ENCODE measurements at places on chromosomes 11 and 22.

DNA sequence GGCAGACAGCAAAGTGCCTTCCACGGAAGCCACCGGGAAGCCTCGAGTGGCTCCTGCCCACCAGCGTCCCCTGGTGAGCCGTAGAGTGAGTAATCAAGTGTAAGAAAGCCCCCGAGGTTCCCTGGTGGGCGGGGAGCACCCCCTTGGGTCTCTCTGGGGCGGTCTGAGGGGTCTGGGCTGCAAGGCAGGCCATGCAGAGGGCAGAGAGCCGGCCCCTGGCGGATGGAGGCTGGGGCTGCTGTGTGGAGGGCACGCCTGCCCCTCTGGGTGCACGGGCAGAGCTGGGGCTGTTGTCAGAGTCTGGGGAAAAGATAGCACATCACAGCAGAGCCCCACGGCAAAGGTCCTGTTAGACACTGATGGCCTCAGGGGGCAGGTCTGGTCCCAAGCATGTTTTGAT, 25.7 kb upstream of the MYRF start:
- DNase-seq: no peak

DNA sequence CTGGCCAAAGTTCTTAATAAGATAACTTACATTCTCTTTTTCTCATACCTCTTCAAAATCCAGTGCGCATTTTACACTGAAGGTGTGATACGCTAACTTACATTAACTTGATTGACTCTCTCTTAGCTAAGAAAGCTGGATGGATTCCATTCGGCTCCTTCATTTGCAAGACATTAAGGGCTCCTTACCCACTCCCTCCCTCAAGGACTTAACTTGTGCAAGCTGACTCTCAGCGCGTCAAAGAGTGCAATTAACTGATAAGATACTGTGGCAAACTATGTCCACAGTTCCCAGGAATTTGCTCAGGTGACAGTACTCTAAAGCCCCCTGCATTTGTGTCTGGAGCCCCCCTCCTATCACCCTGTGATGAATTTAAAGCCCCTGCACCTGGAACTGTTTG, 6.4 kb upstream of the RFPL1 start:
- DNase-seq: no peak

DNA sequence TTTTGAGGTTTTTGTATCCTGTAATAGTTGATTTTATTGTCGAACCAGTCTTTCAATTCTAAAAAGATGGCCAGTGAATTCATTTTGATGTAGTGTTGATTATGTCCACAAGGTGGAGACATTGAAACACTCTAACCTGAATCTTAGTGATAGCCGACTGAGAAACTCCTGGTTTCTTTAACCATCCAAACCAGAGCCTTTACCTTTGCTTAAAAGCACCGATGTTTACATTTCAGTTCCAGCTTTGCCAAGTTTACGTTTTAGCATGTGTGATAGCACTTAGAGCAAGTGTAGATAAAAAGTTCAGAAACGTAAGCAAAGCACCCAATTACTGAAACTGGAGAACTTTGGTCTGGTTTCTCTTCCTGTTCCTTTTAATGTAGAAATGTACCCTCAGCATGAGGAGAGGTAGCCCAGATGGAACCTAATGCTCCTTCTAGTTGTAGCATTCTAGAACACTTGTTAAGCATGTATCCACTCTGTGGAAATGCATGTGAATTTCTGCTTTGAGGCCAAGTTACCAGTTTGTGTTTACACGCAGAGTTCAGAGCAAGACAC, 208.6 kb downstream of the DBX1 start:
- DNase-seq: peak; percentile 32

GRCh38 chr11:104968856-104969776, 742 bp upstream of the CASP4 start:
- peak; percentile 3 for DNase-seq

GRCh38 chr22:40635940-40636379, 559 bp downstream of the MRTFA start:
- DNase-seq: no peak

- no peak for DNase-seq
Observed at GRCh38 chr11:11940551-11940950, 67.9 kb downstream of the DKK3 start.

DNA sequence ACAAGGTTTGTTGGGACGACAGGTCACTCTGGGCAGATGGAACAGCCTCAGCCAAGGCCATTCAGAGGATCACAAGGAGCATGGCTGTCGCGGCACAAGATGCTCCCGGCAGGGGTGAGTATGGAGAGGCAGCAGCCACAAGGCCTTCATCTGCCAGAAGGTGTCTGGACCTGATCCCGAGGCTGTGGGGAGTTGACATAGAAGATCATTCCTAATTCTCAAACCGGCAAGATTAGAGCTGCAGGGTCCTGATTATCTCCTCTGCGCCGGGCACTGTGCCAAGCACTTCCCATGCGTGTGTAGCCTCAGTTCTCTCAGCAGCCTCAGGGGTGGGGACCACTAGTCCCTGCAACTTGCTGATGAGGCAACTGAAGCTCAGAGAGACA, 32.3 kb upstream of the RFPL3 start:
- no peak for DNase-seq

DNA sequence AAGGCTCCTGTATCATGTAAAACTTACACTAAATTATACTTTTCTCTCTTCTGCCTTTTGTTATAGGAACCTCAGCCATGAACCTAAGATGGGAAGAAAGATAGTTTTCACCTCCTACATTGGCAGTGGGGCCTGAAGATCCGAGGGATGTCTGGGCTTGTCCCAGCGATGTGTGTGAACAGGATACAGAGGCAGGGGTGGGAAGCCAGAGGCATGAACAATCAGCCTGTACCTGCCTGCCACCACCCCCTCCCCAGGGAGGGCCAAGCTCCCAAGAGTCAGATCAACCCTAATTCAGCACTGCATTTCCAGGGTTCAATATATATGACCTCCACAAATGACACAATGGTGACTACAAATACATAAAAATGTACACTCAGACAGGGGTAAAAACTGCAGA, 9.4 kb downstream of the KIAA0930 start:
- DNase-seq: no peak

GRCh38 chr11:46410021-46410420, 18.4 kb upstream of the CHRM4 start:
- no peak for DNase-seq

- no peak for DNase-seq
Observed at GRCh38 chr11:93757924-93758865, 16.7 kb downstream of the C11orf54 start.

DNA sequence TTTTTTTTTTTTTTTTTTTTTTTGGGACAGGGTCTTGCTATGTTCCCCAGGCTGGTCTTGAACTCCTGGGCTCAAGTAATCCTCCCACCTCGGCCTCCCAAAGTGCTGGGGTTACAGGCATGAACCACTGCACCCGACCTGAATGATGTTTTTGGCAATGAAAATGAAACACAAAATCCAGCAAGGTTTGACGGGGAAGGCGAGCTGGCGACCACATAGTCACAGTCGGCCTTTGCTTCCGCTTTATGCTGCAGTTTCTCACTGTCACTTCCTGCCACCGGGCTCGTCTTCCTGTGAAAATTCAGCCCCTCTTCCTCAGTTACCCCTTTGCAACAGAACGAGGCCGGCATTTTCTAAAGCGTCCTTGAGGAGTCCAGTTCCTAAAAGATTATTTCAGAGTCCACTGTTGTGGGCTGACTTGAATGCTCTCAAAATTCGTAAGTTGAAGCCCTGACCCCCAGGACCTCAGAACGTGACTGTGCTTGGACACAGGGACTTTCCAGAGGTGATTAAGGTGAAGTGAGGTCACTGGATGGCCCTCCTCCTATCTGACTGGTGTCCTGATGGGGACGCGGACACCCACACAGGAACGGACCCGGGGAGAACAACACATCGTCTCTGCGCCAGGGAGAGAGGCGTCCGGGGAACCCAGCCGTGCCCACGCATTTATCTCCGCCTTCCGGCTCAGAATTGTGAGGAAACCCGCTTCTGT, 2.9 kb upstream of the BID start:
- no peak for DNase-seq
